ENCODE measurements at places on chromosomes 4 and X.

DNA sequence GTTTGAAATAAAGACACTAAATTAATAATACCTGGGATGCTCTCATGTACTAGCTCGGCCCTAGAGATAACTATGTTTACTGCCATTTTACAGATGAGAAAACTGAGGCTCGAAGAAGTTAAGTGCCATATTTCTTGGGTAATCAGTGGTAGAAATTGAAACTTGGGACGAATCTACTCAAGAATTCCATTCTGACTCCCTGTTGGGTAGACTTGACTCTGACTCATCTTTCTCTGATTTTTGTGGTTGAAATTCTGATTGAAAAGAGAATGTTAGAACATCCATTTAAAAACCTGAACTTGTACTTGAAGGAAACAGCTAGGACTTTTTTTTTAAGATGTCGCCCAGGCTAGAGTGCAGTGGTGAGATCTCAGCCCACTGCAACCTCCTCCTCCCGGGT lies 50.1 kb upstream of the NSUN7 start:
- no peak for DNase-seq

DNA sequence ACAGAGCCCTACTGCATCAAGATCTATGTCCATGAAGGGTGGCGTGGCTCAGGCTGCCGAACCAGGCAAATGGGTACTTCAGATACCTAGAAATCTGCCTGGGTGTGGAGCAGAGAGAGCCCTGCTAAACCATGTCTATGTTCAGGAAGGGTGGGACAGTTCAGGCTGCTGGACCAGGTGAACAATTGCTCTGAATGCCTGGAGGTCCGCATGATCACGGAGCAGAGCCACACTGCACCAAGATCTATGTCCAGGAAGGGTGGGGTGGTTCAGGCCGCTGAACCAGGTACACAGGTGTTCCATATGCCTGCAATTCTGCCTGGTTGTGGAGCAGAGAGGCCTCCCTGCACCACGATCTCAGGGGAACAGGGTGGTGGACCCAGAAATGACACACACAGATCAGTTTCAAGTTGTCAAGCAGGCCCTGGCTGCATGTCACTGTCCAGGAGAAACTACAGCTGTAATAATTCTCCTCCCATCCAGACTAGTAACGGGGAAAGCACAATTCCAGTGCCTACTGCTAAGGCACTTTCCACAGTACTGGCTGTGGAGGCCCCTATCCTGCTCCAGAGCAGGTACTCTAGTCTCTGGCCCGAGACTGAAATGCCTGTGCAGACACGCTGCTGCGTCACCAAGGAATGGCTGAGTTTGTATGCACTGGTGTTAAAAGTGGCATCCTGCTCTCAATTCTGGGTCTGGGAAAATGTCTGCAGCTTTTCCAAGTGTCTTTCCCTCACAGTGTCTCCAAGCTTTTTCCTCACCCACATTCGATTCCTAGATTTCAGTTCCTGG lies 25.2 kb downstream of the UBQLN2 start:
- DNase-seq: no peak

DNA sequence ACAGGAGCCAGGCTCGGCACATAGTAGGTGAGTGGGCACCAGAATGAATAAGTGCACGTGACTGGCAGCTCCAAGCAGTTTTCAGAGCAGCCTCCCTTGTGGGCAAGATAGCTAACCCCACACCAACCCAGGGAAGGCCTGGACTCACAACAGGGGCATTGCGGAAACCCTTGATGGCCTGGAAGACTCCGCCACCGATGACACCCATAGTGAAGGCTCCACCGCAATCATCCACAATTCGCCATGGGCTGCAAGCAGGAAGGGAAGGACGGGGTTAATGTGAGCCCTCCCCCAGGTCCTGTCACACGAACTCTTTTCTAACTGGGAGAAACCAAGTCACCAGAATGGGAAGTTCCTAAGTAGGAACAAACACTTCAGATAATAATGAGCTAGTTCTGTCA lies 957 bp downstream of the TIMM17B start:
- no peak for DNase-seq

GRCh38 chrX:125293850-125294780 lies 25.6 kb upstream of the TEX13C start:
- peak; percentile 61 for DNase-seq

DNA sequence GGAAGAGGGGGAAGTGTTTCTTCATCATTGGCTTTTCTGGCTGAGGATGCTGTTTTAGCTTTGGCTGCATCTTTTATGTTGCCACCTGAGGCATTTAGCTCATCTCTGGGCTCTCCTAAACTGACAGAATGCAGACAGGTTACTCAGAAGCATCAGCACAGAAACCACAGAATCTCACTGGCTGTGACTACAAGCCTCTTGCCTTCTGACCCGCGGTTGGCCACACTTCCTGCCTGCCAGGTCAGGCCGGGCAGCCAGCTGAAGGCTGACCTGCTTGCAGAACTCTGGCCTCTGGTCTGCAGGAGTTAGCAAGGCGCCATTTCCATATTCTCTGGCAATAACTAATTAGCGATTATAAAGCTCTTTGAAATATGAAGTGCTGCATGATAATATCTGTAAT lies 366.5 kb downstream of the MID1IP1 start:
- DNase-seq: no peak

DNA sequence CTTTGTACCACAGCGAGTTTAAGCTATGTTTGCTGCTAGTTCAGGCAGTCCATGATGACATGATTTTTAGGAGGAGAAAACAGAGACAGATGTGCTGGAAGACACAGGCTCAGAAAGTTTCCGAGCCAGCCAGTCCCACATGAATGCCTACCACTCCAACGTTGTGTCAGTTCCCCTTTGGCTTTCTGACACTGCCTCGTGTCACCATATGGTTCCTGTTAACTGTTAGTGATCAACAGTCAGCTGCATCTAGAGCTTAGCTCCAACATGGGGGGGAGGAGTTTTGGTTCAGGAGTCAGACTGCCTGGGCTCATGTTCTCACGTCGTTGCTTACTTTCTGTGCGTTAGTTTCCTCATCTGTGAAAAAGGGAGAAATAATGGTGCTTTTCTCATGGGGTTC lies 343.7 kb downstream of the MID1IP1 start:
- DNase-seq: no peak

DNA sequence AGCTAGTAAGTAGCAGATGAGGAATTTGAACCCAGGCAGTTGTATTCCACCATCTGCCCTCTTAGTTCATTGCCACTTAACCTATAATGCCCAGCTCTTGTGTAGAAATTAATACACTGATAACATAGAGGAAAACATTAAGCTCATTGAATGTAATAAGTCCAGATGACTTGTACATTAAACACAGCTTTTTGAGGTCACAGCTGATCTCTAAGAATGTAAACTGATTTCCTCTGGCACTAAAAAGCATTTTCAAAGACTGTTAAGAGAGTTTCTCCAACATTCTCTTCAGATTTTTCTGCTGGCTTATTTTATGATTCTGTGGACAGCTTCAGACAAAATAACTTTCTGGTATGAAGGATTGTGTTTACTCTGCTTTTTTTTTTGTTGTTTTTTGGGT lies 42.7 kb downstream of the HPRT1 start:
- DNase-seq: no peak

DNA sequence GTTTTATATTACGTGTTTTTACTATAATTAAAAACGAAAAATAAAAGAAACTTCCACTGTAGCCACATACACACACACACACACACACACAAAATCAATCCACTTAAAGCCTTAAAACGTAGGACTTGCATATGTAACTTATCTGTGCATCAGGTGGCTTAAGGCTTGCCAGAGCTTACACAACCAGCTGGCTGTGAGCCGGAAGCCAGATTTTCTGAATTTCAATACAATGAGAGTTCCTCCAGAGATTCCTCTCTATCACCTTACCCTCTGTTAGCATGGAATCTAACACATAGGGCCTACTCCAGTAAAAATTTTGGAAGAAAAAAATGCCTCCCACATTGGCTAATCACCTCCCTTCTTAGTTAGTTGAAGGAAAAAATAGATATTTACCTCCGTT lies 27.9 kb upstream of the SLITRK4 start:
- DNase-seq: peak; percentile 15

DNA sequence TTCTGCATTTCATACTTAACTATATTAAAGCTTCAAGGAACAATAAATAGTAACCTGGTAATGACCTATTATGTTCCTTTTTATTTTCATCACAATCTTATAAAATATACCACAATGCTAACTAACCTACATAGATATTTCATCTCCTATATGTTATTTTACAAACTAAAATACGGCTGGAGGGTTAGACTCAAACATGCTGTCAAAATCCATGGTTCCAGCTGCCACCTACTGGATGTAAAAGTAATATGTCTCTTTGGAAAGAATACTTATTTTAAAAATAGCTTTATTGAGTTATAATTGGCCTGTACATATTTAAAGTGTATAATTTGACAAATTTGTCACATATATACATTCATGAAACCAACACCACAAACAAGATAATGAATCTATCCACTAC lies 15.0 kb downstream of the RGN start:
- DNase-seq: peak; percentile 47

DNA sequence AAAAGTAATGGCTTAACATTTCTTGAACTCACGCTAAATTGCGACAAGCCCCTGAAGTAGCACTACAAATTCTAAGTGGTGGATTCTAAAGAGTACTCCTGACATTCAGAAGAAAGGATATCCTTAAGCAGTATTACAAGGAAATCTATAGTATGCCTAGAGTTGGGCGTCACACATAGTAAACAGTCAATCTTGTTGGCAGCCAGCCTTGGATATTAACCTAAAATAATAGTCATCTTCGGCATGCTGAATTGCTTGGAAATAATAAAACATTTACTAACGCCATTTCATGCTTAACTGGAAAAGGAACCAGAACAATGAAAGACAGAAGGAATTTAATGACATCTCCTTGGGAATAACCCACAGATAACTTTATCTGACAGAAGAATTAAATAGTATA lies 18.6 kb downstream of the ATP8A1 start:
- DNase-seq: no peak

DNA sequence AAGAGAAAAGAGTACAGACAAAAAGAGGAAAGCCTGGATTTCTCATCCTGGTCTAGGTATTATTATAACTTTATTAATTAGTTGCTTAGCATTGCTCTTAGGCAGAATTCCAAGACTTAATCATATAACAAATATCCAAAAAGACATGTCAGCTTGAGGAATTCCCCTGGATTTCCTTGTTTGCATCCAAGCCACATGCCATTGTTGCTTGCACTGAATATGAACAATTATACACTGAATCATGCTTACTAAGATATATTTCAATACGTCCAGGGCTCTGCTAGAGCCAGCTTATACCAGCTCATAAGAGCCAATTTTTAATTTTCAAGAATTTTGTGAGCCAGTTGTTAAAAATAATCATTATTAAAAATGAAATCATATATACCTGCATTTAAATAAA lies 5.5 kb upstream of the TLR10 start:
- no peak for DNase-seq
